ENCODE measurements at places on chromosomes 3 and 15.

DNA sequence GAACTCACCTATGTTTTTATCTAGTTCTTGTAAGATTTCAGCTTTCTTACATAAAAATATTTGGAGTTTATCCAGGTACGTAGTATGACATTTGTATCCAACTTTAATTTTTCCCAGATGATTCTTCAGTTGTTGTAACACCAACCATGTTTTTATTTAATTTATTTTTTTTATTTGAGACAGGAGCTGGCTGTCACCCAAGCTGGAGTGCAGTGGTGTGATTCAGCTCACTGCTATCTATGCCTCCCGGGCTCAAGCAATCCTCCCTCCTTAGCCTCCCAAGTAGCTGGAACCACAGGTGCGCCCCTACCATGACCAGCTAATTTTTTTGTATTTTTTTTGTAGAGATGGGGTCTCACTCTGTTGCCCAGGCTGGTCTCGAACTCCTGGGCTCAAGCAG is 6.6 kb downstream of the XYLB start:
- DNase-seq, result no peak

DNA sequence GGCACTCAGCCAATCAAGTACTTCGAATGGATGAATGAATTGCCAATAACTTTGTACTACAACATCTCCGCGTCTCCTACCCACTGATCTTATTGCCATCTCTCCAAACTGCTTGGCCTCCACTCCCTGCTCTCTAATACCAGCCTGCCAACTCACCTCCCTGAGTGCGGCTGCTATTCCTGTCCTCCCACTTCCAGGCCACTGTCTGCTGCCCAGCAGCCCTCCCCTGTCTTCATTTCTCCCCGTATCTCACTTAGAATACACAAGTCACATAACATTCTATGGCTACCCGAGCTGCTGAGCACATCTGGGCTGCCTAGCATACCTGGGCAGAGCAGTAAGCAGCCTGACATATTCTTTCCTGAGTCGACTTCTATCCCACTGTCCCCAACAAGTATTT is 149.9 kb upstream of the LRTM1 start:
- no peak for DNase-seq

DNA sequence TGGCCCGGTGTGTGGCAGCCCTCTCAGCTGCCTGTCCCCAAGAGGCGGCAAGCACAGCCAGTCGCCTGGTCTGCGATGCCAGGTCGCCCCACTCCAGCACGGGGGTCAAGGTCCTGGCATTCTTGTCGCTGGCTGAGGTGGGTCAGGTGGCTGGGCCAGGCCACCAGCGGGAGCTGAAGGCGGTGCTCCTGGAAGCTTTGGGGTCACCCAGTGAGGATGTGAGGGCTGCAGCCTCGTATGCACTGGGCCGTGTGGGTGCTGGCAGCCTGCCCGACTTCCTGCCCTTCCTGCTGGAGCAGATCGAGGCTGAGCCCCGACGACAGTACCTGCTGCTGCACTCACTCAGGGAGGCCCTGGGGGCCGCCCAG is 20.8 kb downstream of the CAND2 start:
- DNase-seq, result no peak

DNA sequence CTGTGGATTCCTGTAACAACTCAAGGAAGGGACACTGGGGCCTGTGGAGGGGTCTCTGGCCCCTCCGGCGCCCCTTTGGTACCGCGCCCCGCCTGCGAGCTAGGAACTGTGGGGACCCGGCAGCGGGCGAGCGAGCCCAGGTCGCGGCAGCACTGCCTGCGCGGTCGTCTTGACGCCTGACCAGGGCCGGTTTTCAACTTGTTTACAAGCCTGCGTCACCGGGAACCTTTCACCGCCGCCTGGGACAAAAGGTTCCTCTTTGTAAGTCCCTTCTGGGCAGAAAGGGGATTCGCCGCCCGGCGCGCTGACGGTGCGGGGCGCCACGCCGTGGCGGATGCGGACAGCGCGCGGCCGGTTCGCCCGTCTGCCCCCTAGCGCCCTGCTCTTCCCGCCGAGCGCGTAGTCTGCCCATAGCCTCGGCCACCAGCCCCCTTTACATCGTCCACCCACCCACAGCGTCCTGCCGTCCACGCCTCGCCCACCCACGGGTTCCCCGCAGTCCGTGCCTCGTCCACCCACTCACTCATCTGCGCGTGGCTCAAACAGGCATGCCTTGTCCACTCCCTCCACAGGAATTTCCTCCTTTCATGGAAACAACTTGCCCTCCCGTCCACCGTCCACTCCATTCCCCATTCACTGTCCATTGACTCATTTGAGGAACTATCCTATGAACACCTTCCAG is 5.5 kb upstream of the CFAP100 start:
- peak; percentile 85 for DNase-seq

- no peak for DNase-seq
These were observed 416.9 kb downstream of the FOXP1 start for GRCh38 chr3:71166339-71167240.

Measured in glutamatergic neuron (in vitro differentiated cells).